ENCODE measurements at places on chromosomes 6 and 20.
A peak's percentile ranks its signal among the peaks of the same experiment; 100 is the strongest.

- DNase-seq, result no peak
These were observed 1.5 kb upstream of the TAAR6 start for GRCh38 chr6:132568611-132569010.

- DNase-seq, result peak; percentile 51
These were observed 44.0 kb downstream of the SIM1 start for GRCh38 chr6:100420711-100421110.

DNA sequence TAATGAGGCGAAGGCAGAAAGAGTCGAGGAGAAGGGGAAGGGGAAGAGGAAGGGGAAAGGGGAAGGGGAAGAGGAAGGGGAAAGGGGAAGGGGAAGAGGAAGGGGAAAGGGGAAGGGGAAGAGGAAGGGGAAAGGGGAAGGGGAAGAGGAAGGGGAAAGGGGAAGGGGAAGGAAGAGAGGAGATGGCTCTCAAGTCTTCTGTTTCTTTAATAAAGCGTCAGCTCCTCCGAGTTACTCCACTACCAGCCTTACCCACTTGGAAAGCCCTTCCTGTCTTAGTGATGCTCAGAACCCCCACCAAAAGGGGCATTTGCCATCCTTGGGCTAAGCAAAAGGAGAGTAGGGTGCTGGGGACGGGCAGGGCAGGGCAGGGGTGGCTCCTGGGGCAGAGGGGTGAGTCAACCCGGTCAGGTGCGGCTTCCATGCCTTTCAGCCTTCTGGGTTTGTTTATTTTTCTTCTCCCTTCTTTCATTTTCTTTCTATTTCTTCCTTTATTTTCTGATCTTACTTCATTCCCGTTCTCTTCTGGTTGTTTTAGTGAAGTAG lies 476 bp upstream of the CLIC5 start:
- DNase-seq, result no peak

DNA sequence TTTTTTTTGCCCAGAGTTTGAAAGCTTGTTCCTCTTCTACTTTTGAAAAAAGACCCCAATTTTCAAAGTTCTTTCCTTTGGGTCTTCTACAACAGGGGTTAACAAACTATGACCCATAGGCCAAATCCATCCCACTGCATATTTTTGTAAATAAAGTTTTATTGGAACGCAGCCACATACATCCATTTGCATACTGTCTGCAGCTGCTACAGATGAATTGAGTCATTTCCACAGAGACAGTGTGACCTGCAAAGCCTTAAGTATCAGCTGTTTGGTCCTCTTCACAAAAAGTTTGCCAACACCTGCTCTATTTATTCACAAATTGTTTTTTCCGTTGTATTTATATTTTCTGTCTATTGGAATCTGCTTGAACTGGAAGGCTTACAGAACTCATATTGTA lies 189.2 kb downstream of the TBC1D7 start:
- DNase-seq, result no peak

DNA sequence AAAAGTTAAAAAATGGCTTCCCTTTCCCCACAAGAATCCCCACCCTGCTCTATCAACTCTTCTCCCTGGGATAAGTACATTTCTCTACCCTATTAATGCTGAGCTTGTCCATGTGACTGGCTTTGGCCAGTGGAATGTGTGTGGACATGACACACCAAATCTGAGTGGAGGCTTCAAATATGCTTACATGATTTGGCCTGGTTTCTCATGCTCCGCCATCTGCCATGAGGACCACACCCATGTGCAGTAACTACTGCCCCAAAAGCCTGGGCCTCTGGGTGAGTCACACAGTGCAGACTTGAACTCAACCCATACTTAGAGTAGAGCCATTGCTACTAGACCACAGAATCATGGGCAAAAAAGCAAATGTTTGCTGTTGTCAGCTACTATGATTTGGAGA lies 65.4 kb downstream of the PRND start:
- no peak for DNase-seq
